MM.1S (cell line): ENCODE measurements at places on chromosomes 7 and 10.

DNA sequence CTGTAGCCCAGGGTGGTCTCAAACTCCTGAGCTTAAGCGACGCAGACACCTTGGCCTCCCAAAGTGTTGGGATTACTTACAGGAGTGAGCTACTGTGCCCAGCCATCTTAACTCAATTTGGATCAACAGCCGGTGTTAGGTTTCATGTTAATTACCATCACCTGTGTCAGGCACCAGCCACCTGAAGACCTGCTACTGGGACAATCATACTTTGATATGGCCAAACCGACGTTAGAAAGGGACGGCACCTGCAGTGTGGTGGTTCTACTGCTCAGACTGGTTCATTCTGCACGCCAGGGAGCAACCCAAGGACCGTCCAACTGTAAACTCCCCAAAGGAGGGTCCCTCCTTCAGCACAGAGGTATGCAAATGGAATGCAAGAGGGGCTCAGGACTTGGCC lies 74.2 kb upstream of the CYTH3 start:
- DNase-seq = no peak

DNA sequence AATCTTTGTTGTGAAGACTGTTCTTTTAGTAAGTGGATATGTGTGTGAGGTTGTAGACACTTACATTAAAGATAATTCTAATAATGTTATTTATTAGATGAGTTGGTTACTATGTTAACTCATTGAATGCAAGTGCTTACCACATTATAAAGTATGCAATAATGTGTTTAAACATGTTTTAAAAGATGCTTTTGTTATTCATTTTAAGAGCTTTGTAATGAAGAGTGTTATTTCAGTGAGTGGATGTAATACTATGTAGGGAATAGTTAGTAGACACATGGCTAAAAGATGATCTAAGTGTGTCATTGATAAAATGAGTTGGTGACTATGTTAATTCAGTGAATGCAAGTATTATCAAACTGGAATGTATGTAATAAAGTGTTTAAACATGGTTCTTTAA lies 70.0 kb upstream of the VOPP1 start:
- no peak for DNase-seq

- DNase-seq = no peak
Measured at GRCh38 chr10:12208460-12208859, 12.5 kb downstream of the CDC123 start.

- peak; percentile 82 for DNase-seq
Measured at GRCh38 chr7:129989466-129989865, 36.7 kb upstream of the UBE2H start.

DNA sequence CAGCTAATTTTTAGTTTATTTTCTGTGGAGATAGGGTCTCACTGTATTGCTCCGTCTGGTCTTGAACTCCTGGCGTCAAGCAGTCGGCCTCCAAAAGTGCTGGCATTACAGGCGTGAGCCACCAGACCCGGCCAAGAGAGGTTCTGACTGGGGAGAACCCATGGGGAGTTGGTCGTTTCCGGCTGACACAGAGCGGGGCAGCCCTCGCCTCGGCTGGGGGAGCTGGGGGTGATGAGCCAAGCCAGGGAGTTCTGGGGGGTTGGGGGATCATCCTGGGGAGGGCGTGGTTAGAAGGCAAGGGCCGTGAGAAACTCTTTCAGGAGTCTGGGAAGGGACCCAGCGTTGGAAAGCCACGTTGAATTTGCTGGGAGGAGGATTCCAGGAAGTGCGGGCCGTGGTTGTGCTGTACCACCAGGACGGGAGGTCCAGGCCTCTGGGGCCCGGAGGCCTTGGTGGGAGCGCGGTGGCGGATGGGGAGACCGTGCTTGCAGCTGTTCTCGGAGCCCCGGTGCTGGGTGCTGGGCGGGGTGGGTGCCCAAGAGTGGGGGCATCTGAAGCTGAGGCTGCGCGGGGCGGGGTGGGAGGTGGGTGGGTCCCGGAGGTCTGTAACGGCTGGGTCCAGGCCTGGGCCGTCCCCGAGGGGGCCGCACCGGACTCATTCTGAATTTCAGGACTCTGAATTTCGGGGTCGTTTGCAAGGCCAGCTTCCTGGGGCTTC lies 8.4 kb upstream of the ZNF853 start:
- no peak for DNase-seq

- no peak for DNase-seq
Measured at GRCh38 chr7:40782836-40783235, 648.0 kb downstream of the SUGCT start.

GRCh38 chr7:67870396-67870795 lies 873.8 kb downstream of the TYW1 start:
- DNase-seq = no peak

DNA sequence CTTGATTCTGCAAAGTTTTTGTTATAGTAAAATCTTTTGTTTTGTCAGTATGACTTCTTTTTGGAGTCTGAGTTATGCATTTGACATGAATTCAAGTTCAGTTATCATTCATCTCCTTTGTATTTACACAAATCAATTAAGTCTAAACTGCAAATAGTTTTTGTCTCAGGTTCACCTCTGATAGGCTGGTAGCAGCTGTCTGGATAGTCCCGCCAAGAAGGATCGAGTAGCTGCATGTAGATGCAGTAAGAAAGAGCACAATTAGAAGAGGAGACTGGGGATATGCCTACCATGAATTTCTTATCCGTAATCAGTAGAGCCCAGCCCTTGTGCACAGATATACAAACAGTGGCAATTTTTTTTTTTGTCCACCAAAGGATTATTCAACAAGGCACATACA lies 392.5 kb upstream of the ETV1 start:
- no peak for DNase-seq

- no peak for DNase-seq
Measured at GRCh38 chr7:90739716-90740115, 143.6 kb downstream of the CDK14 start.

- DNase-seq = no peak
Measured at GRCh38 chr10:50318129-50318528, 66.8 kb upstream of the ASAH2 start.

DNA sequence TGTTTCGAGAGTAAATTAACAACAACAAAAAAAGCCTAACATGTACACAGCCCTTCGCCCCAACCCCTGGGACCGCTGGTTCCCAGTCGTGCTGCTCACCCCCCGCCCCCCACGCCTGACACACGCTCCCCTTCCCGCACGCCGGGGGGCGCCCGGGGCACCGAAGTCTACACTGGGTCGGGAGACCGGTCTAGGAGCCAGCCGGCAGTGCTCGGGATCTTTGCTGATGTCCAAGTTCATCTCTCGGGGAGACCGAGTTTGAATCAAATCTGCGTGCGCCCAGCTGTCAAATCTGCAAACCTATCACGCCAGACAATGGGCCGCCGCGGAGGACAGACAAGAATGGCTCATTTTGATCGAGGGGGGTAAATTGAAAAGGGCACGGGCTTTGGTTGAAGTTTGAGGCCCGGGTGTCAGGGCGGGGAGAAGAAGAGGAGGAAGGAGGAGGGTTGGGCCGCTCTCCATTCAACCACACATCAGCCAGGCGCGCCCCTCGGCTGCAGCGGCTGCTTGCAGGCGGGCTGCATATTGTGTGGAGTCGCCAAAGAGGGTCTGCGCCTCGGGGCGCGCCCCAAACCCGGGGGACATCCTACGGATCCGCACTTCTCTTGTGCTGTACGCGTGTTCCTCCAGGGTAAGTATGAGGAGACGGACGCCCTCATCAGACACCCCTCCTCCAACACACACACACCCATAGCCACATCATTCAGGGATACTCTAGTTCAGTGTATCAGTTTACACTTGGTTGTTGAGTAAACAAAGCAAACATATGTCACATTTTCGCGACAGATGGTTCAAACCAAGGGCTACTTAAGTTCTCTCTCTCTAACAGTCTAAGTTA lies 1.3 kb upstream of the GFRA1 start:
- DNase-seq = peak; percentile 26

DNA sequence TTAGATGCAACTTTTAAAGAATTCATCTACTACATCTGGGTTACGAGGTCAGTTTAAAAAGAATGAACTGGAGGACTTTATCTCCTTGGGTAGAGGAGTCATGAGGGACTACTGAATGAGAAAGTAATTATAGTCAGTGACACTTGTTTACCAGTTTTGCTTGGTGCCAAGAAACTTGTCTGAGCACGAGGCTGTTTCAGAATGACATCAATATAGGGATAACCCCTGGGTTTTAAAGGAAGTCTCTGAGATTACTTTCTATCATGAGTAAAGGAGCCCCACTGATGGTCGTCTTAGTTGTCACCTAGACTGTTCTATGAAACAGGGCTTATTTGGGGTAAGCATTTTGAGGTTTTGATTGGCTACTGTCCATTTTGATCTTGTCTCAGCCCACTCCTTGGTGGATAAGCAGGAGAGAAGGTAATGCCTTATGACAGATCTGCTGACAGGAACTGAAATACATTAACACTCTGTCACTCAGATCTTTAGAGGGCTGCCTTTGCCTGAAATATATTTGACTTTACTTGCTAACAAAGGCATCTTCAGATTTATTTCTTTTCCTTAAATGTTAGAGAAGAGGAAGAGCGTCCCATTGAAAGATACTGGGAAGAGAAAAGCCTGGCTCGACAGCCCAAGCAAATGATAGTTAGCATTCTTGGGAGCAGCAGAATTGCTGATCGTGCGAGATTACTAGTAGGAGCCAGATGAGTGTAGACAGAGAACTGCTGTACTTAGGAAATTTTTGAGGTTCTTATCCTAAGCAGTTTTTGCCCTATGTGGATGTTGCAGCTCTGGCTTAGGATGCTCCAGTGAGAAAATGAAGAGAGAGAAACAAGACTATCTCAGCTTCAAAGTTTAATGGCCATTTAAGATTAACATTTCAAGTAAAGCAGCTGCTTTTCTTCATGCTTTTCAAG lies 299.2 kb upstream of the LRGUK start:
- DNase-seq = no peak

DNA sequence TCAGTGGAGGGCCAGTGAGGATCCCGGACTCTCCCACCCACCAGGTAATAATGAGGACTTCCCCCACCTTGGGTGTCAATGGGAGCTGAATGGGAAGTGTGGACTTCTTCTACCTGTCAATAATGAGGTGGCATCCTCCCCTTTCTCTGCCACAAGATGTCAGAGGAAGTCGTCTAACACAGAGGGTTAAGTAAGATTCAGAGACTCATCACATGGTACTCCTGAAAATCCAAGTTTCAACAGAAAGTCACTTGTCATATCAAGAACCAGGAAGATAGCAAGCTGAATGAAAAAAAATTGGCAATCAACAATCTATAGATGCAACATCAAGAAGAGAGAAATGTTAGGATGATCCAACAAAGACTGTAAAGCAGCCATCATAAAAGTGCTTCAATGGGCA lies 150.9 kb upstream of the SVIL start:
- DNase-seq = no peak

DNA sequence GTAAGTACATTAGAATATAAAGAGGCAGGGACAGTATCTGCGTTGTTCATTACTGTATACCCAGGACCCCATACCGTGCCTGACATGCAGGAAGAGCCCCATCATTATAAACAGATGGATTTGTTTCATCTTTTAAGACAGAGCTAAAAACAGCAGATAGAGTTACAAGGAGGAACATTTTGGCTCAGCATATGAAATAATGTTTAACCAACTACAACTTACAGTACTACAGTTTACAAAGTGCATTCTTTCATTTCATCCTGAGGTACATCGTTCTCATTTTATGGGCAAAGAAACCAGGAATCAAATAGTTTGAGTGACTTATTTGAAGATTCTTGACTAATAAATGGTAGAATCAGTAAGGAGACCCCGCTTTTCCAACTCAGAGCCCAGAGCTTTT lies 38.1 kb upstream of the AGBL3 start:
- DNase-seq = no peak

- DNase-seq = peak; percentile 60
Measured at GRCh38 chr10:33612551-33612950, 278.1 kb upstream of the NRP1 start.

- no peak for DNase-seq
Measured at GRCh38 chr7:70556761-70557160, 575.2 kb upstream of the GALNT17 start.

DNA sequence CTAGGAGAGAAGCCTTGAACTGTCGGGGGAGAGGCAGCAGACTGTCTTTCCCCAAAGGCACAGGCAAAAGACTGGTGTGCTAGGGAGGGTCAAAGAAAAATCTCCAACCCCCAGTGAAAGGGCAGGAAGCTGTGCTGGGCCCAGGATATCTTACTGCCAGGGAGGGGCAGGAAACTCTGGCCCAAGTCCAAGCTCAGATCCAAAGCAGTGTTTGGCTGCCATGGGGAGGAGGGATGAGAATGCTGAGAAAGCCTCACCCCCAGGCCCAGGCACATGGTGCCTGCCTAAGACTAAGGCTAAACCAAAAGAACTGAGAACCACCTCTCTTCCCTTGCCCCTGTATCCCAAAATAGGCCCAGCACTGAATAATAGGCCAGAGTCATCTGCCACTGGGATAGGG lies 171.2 kb downstream of the PLPP4 start:
- no peak for DNase-seq

DNA sequence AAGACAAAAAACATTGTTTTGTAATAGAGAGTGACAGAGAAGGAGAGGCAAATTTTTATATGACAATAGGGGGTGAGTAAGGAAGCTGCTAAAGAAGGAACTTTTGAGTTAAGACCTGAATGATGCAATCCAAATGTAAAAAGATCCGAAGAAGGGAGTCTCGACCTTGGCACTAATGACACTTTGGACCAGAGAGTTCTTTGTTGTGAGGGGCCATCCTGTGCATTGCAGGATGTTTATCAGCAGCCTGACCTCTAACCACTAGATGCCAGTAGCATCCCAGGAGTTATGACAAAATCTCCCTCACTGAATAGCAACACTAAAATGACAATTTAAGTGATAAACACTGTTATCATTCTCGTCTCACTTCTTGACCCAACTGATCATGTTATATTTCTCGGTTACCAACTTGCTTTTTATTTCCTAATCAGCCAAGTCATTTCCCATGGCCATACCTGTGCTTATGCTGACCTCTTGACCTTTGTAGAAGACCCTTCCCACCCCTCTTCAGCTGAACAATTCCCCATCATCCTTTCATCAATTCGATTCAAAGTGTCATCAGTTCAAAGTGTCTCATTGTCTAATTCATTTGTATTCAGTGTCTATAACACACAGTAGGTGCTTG lies 30.0 kb downstream of the DGKI start:
- DNase-seq = no peak

DNA sequence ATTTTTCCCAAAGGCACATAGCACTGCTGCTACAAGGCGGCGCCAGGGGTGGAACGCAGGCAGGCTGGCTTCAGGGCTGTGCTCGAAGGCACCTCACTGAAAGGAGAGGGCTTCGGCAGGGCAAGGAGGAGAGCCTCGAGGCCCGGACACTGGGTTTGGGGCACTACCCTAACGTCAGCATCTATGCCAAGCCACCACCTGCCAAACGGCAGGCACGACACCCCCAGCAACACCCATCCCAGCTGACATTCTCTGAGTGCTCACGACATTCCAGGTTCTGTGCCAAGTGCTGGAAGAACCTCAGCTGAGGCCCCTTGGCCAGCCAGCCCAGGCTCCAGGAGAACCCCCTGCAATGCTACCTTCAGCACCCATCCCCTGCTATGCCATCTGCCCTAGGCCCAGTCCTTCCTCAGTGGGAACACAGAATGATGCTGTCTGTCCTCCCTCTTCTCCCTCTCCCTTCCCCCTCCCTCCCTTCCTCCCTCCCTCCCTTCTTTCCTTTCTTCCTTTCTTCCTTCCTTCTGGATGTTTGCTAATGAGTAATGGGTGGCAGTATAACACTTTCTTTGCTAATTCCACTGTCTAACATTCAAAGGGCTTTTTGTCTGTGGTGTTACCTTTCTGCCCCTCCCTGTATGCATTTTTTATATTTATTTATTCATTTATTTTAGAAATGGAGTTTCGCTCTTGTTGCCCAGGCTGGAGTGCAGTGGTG lies 24.3 kb downstream of the ZCCHC24 start:
- DNase-seq = no peak

- DNase-seq = peak; percentile 37
Measured at GRCh38 chr10:7233259-7233991, 177.4 kb downstream of the SFMBT2 start.
